ENCODE measurements at places on chromosomes 2 and 18. TPM values are rescaled to one million over a fixed set of nuclear protein-coding genes. Genes with fewer than 3 reads are reported as not detected.

The PKDCC gene
- 63.1 TPM for total RNA-seq

The GPR55 gene
- total RNA-seq: not detected

The UGT1A9 gene
- not detected for total RNA-seq

The CDH2 gene
- 22.5 TPM for total RNA-seq

The IL18R1 gene
- 0.53 TPM for total RNA-seq

The MYO1B gene
- total RNA-seq: 45.0 TPM

The ARHGEF33 gene
- total RNA-seq: not detected

All from myometrial cell (primary cell).